Psoas muscle (tissue), 8 donors: ENCODE measurements at places on chromosomes 6 and 20. TPM values are rescaled to one million over a fixed set of nuclear protein-coding genes. Genes with fewer than 3 reads are reported as not detected.

KIFC1 gene
- 0.25 TPM for total RNA-seq

DNA sequence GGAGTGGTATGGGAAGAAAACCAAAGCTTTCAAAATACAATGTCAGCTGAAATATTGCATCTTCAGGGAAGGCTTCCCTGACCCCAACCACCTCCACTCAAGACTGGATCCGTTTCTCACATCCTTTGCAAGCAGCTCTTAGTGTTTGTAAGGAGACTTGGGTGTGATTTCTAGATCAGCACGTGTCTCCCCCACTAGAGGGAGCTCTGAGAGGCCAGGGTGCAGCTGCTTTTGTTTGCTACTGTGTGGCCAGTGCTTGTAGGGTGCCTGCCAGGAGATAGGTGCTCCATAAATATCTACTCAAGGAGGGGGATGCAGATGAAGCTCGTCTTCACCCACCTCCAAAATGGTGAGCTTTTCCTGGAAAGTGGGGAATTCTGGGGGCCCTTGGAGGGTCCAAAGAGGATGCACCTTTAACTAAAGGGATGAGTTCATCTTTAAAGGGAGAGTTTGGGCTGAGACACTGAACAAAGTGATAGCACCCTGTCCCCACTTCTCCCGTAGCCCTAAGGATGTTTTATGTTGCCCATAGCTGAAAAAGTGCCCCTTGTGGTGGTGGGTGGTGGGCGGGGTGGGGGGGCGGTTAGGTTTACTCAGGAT lies 52.6 kb upstream of the MAFB start:
- H3K36me3 ChIP-seq = no peaks in the 10 kb centered on the region
- no peaks in the 10 kb centered on the region for H3K27me3 ChIP-seq
- no peak overlapping the region for H3K27ac ChIP-seq
- no peak overlapping the region for H3K4me3 ChIP-seq
- H3K4me1 ChIP-seq = no peaks in the 10 kb centered on the region

CALHM4 gene
- not detected for total RNA-seq

DNA sequence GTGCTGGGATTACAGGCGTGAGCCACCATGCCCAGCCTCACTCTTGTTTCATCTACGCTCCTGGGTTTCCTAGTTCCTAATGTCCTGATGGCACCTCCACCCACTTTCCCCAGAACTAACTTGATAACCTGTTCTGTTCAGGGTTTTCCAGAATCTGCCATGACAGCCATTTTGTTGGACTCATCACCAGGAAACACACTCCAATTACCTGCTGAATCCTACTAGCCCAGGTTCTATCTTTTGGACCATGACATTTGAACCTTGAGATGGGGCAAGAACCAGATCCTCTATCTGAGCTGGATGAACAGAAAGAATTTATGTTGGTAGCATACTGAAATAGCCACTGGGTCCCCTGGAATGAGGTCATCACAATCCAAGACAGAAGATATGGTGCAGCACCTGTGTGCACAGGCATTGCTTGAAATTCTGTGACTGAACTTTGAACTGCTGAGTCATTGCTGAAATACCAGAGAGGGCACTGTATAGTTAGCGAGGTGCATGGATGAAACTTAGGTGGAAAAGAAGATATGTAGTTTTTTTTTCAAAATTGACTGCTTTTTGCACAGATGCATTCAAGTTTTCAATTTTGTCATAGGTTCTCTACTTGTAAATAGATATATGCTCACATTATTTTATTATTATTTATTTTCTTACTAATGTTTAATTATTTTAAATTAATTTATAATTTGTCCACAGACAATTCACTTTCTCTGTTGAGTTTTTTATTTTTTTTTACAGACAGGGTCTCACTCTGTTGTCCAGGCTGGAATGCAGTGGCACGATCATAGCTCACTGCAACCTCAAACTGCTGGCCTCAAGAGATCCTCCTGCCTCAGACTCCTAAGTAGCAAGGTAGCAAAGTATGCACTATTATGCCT lies 42.8 kb upstream of the TASP1 start:
- H3K4me3 ChIP-seq = no peak overlapping the region
- no peak overlapping the region for H3K27ac ChIP-seq
- no peaks in the 10 kb centered on the region for H3K27me3 ChIP-seq
- no peak for DNase-seq

GRCh38 chr6:131894493-131895424 lies 56.4 kb downstream of the CCN2 start:
- no peak overlapping the region for H3K27ac ChIP-seq
- peaks cover 4% of the 10 kb centered on the region for H3K36me3 ChIP-seq
- peaks cover 5% of the 10 kb centered on the region for H3K27me3 ChIP-seq
- no peak overlapping the region for H3K4me3 ChIP-seq
